ENCODE measurements at places on chromosomes 6 and 20. TPM values are rescaled to one million over a fixed set of nuclear protein-coding genes. Genes with fewer than 3 reads are reported as not detected.

DNA sequence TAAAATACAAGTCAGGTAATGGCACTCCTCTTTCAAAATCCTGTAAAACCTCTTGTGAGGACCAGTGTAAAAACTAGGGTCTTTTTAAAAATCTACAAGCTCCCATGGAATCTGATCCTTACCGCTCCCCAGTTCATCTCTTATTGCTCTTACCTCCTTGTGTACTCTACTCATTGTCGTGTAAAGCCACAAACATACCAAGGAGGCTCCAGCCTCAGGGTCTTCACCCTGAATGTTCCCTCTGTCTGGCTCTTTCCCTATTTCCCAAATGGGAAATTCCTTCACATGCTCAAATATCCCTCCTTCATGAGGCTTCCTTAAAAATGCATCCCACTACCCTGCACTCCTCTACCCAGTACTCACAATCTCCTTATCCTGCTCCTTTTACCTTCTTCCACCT, 67.1 kb downstream of the TASP1 start:
- DNase-seq, result no peak

LY86 gene
- total RNA-seq, result 2.3 TPM

ATP6V1G2 gene
- 0.58 TPM for total RNA-seq

DNA sequence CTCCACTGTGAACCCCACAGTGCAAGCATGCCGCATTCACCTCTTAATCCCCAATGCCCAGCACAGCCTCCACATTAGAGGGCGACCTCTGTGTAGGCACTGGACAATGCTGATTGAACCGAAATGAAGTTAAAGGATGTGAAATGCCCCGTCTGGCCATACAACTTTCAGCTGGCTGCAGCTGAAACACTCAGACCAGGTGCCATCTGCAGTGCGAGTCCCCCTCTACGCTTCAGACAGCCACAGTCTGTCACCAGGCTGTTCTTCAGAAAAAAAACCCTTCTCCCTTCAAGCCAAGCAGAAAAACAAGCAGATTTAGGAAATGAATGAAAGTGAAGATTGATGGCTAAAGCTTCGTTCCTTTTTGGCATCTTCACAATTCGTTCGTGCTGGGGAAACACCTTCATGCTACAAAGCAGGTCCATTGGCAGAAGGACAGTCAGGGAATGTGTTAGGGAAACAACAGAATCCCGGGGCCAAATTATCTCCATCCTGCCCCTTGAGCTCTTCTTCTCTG, 44.7 kb downstream of the TNFAIP3 start:
- no peak for DNase-seq

CLDN20 gene
- total RNA-seq, result not detected

All from left colon (tissue), 2 donors.